Neural progenitor cell (in vitro differentiated cells): ENCODE measurements at places on chromosomes 7 and 10. TPM values are rescaled to one million over a fixed set of nuclear protein-coding genes. Genes with fewer than 3 reads are reported as not detected.

DNA sequence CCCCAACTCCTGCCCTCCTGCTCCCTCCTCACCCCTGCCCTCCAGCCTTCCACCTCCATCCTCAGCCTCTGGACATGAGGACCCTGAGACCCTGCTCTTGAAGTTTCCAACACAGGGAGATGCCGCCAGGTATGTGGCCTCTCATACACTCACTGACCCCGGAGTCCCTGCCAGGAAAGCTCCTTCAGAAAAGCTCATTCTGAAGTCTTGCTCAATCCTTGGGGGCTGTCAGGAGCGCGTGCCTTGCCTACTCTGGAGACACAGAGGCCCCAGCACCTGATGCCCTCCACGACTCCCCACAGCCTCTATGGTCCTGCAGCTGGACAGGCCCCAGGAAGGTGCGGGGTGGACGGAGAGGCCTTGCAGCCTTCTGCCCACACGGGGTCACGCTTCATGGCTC, 11.0 kb downstream of the NUDT1 start:
- no peak for DNase-seq

GRCh38 chr10:89611282-89611681, 33.8 kb downstream of the PANK1 start:
- no peak for DNase-seq

GRCh38 chr10:125266541-125266940, 106.2 kb upstream of the CTBP2 start:
- DNase-seq = no peak

DNA sequence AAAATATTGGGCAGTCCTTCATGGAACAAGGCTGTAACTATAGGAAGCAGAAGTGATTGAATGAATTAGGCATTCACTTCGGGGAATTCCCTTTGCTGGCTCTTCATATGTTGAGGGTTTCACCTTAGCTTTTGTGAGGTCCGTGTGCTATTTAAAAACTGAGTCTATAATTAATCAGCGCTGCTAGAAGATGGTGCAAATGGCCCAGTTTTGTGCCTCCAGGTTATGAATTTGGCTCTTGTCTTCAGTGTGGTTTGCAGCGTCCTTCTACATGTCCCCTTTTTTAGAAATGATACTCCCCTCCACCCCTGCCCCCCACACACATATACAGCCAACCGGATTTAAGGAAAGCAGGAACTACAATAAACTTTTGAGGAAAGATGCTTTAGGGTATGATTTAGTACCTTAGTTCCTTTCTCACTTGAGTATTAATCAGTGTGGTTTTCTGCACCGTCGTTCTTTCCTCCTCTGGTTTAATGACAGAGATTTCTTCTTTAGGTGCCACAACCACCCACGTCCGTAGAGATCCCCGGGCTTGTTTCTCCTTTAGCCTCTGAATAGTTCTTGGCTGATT, 110.6 kb upstream of the SAMD8 start:
- no peak for DNase-seq

- peak; percentile 46 for DNase-seq
Observed at GRCh38 chr10:71263376-71263775, 51.0 kb downstream of the UNC5B start.

DNA sequence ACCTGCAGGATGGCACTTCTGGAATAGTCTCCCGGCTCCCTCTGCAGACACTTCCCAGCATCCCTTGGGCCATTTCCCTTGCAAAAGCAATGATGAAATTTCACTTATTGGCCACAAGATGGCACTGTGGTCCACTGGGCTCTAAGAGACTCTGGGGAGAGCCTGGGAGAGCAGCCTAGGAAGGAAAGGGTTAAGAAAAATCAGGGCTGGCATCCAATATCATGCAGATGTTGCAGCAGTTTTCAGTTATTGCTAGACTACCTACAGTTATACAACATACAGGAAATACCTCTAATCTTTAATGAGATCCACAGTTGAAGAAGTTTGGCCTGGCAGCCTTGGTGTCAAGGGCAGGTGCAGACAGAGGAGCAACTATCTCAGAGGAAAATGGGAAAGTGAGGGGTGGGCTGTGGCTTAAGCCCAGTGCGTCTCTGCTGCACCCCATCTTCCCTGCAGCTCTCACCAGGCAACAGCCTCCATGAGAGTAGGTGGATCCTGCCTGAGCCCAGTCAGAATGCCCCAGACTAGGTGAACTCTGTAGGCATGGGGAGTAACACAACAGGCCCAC, 100.2 kb upstream of the PRSS58 start:
- DNase-seq = peak; percentile 58

- DNase-seq = peak; percentile 68
Observed at GRCh38 chr7:72335561-72336381, 76.4 kb downstream of the CALN1 start.

- no peak for DNase-seq
Observed at GRCh38 chr7:15158141-15158810, 255.7 kb upstream of the DGKB start.

DNA sequence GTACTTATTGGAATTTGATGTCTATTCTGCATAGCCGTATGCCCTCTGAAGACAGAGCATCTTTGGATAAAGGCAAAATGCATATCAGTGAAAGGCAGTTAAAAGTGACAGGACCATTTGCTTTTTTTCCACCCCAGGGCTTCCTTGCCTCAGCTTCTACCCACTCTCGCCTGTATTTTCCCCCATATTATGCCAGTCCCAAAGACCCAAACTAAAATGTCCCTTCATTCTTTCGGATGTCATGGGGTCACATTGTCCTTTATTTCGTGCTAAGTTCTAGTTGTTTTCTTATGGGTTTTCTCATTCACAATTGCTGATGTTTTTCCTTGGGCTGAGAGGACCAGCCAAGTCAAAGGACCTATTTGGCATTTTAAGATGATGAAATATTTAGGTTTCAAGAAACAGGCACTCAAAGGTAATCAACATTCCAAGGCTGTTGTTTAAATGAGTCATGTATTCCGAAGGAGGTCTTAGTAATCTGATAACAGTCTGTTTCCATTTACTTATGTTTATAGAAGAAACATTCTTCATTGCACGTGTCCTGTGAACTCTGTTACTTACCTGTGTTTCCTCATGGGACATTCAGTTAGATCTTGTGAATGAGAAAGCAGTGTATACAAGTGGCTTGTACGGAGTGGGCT, 74.1 kb downstream of the DNAH11 start:
- no peak for DNase-seq

DNA sequence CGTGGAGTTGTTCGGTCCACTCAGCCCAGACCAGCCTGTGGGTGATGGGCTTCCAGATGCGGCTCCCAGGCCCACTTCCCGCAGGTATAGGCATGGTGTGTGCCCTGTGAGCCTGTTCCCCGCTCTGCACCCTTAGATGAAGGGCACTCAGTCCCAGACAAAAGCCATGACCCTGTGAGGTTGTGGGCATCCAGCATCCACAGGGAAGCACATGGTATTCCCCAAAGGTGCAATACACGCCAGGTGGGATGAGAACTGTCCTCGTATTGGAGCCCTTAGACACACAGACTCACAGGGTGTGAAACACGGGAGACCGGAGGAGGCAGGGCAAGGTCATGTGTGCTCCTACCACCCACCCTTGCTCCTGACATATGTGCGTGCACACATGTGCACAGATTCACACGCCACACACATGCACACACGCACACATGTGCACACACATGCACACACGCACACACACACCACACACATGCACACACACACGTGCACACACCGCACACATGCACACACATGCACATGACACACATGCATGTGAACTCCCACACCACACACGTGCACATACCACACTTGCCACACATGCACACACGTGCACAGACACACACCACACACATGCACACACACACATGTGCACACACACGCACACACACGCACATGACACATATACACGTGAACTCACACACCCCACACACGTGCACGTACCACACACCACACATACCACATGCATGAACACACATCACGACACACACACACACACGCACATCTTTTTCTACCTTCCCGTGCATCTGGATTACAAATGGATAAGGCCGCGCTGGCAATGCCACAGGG, 319.4 kb downstream of the WDR37 start:
- no peak for DNase-seq

GRCh38 chr10:78029269-78030226, at the start of gene POLR3A:
POLR3A (minus strand) TSS chr10:78029515; CDS start chr10:78029407, 108 bp downstream.
- peak; percentile 96 for DNase-seq

- DNase-seq = no peak
Observed at GRCh38 chr7:73454424-73454823, 20.8 kb downstream of the FZD9 start.

GRCh38 chr10:48614481-48615390, 9.9 kb upstream of the ARHGAP22 start:
- DNase-seq = no peak

DNA sequence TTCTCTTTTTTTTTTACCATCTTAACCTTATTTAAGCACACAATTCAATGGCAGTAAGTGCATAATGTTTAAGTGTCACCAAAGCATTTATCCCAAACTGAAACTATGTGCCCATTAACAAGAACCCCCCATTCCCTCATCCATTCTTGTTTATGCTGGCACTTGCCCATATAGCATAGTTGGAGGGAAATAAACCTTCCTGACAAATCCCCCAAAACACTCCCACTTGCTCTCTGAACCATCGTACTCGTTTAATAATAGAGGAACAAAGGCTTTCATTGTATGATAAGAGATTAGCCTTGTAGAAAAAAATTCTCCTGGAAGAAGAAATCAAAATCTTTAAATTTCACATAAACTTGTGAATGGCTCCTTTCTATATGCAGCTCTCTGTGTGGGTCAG, 26.4 kb upstream of the KCNMA1 start:
- DNase-seq = no peak

GRCh38 chr10:3902054-3902808, 117.2 kb upstream of the KLF6 start:
- DNase-seq = peak; percentile 5

DNA sequence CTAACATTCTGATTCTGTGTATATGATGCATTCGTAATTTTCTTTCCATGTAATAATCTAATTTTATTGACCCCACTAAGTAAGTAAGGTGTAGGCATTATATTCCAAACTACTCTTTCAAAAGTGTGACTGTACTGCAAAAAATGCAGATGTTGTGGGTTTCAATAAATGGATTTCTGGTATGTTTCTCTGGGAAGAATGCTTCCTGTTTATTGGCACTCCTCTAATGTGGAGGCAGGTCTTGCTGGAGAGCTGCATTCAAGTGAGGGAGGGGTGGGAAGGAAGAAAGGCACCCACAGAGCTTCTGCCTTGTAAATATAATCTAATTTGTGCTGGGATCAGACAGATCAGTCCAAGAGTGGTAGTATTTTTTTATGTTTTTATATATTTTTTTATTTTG, 23.9 kb downstream of the ST7 start:
- no peak for DNase-seq

GRCh38 chr7:69422574-69422985, 175.7 kb upstream of the AUTS2 start:
- DNase-seq = no peak

DNA sequence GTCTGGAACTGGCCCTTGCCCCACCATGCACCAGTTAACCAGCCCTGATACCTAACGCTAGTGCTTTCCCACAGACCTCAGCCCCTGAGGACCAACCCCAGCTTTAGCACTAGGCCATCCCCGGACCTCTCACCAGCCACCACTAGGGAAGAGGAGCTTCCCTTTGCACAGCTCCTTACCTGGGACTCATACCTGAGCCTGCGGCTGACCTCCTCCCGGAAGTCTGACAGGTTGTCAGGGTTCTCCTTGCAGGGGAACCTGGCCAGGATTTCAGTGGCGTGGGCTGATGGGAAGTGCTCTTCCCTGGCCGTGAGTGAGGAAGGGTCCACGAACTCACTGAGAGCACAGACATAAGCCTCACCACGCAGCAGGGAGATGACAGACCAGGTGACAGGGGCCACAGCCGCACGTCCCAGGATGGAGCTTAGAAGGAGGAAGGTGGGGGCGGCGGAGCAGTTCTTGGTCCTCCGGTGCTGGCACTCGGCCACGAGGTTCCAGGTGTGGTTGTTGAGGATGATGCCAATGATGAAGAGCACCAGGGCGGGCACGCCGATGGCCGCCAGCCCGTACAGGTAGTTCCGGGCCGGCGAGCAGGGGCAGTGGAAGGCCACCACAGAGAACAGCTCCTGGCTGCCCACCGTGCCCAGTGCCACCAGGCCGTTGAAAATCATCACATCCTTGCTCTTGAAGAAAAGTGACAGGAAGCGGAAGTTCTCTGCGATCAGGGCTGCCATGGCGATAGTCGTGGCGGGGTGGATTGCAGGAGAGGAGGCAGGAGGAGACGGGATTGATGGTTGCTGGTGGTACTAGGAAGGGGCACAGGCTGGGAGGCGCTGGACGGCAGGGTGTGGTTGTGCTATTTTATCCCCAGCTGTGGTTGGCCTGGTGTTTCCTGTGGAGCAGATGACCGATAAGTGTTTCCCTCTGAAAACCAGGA, 2.7 kb downstream of the CALHM2 start:
- DNase-seq = no peak

- peak; percentile 59 for DNase-seq
Observed at GRCh38 chr7:37344886-37345579, 103.6 kb downstream of the ELMO1 start.

DNA sequence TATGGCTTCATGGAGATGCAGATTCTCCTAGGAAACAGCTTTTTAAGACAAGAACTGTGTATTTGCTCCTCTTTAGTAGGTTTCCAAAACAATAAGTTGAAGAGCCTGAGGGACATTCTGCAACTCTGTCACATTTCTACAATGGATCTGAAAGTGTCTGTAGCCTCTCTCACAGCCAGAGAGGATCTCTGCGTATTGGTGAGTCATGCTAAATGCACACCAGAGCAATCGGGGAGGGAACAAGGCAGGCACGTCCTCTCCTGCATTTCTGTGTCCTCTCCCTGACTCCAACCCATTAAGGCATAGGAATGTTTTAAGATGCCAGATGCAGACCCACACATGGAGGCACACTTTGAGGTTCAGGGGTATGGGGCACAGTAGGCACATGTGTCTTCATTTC, 1126.4 kb upstream of the GHITM start:
- no peak for DNase-seq

- no peak for DNase-seq
Observed at GRCh38 chr7:108167460-108167859, 37.3 kb upstream of the LAMB4 start.

GRCh38 chr10:104216631-104217030, 15.5 kb downstream of the CFAP43 start:
- no peak for DNase-seq

GRCh38 chr7:77904252-77904651, 105.7 kb downstream of the PHTF2 start:
- no peak for DNase-seq

DNA sequence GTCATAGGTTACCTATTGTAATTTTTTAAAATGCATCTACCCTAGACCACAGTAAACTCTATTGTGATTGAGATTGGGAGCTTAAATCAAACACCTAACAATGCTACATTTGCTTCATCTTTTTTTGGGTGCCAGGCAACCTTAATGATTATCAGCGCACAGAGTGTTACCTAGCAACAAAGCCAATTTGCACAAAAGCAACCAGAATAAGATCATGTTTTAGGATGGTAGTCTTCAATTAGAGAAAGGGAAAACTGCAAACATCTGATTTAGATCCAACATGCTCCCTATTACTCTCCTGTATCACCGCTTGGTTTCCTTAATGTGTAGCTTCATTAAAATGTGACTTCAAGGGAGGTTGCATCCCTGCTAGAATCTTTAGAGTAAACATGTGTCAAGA, 226.9 kb downstream of the ABCA13 start:
- no peak for DNase-seq

Gene HILPDA
- 53.9 and 70.1 TPM in 2 replicates for total RNA-seq

Gene TAS2R5
- total RNA-seq = 3.9 and 4.7 TPM in 2 replicates

Gene NUTM2B
- total RNA-seq = 0.41 and 0.43 TPM in 2 replicates

Gene CYP3A4
- total RNA-seq = not detected in 2 replicates

Gene PRPS1L1
- total RNA-seq = not detected in 2 replicates

Gene DYNC1I1
- total RNA-seq = 0.53 and 0.79 TPM in 2 replicates

Gene TMEM273
- total RNA-seq = not detected in 2 replicates

Gene GIMAP2
- total RNA-seq = not detected in 2 replicates

Gene SSMEM1
- not detected in 2 replicates for total RNA-seq

Gene UTF1
- total RNA-seq = not detected in 2 replicates

Gene LIPA
- 15.5 and 18.9 TPM in 2 replicates for total RNA-seq

Gene PNLIP
- not detected in 2 replicates for total RNA-seq
